Astrocyte (in vitro differentiated cells and primary cell): ENCODE measurements at places on chromosomes 13 and 19. TPM values are rescaled to one million over a fixed set of nuclear protein-coding genes. Genes with fewer than 3 reads are reported as not detected.

SULT2A1 gene
- not detected in 2 replicates for total RNA-seq

ZNF112 gene
- 4.1 and 4.4 TPM in 2 replicates for total RNA-seq

ZNF99 gene
- total RNA-seq: not detected in 2 replicates

CYP2A7 gene
- not detected in 2 replicates for total RNA-seq

DNA sequence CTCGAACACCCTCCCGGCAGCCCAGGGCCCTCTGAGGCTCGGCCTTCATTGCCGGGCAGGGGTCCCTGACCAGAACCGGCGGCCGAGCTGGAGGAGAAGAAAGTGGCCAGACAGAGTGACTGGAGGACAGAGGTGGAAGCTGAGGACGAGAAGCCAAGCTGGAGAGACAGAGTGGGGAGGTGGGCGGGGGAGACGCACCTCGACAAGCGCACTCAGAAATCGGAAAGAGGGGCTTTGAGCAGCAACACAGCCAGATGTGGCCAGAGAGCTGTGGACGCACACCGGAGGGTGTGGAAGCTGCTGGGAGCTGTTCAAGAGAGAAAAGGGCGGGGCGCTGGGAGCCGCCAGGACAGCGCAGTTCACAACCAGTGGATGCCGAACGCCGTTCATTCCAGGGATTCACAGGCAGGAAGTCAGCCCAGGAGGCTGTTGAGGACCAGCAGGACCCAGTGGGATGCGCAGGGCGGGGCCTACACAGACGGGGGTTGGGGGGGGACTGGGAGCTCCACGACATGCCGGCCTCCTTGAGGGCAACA is 28.2 kb upstream of the C13orf46 start:
- no peak for DNase-seq

DNA sequence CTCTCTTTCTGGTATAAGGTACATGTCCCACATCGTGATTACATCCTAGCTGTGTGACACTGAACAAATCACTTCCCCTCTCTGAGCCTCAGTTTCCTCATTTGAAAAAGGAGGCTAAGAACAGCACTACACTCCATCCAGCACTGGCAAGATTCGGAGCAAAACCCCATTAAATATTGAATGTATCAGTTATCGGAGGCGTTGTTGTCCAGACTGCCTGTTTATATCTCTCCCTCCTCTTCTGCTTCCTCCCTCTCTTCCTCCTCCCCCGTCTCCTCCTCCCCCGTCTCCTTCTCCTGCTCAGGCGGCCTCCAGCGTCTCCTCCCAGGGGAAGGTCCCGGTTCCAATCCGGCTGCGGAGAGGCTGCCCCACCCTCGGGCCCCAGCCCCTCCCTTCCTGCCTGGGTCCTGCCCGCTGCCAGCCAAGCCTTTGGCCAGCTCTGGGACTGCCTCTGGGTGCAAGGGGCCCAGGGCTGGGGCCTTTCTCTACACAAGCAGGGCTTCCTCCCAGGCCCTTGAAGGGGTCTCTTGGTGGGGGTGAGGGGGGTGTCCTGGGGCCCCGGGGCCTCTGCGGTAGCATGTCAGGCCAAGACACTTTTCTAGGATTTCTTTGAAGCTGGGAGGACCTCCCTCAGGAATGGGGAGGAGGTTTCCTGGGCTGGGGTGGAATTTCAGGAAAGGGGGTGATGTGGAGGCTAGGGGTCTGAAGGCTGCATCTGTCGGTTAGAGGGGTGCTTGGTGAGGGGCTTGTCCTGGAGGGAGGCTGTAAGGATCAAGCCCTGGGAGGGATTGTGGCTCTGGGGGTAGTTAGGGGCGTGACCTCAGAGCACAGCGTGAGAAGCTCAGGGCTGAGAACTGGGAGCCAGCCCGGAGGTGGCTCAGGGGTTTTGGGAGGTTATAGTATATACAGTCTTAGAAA is 1.9 kb downstream of the RRAS start:
- DNase-seq: peak; percentile 54

GRCh38 chr19:48418317-48419064 is 25.0 kb downstream of the GRIN2D start:
- peak; percentile 56 for DNase-seq

GRCh38 chr19:49767381-49767780 is 580 bp downstream of the AP2A1 start:
- no peak for DNase-seq

GRCh38 chr13:74243637-74244526 is 109.7 kb upstream of the KLF12 start:
- peak; percentile 79 for DNase-seq

GRCh38 chr19:14325863-14326262 is 55.4 kb upstream of the ADGRE5 start:
- no peak for DNase-seq

GRCh38 chr19:37218592-37218935 is 550 bp downstream of the ZNF383 start:
- DNase-seq: peak; percentile 68

- no peak for DNase-seq
These were observed 37.0 kb upstream of the TEX29 start for GRCh38 chr13:111283457-111283856.
